NCI-H2171 treated with DMSO at 0.1 percent for 48 hours (cell line): ENCODE measurements at places on chromosomes 11 and 22.

DNA sequence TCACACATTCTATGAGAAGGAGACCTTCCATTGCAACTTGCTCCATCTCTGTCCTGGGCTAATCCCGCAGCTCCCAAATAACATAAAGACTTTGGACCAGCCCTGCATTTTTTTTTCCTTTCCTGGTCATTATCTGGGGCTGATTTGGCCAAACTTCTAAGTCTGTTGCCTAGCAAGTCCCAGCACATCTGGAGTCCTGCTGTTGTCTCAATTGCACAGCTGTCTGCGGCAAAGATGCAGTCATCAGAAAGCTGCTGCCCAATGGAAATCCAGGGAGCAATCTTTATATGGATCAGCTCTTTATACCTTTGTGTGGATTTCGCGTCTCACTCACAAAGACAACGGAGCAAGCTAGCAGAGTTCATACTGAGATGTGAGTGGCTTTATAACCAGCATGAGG, 105.9 kb downstream of the NXPE2 start:
- DNase-seq = no peak

- peak; percentile 45 for DNase-seq
Measured at GRCh38 chr11:113531575-113532451, 56.6 kb upstream of the DRD2 start.

GRCh38 chr11:59267196-59267595, 54.5 kb upstream of the MPEG1 start:
- DNase-seq = no peak

DNA sequence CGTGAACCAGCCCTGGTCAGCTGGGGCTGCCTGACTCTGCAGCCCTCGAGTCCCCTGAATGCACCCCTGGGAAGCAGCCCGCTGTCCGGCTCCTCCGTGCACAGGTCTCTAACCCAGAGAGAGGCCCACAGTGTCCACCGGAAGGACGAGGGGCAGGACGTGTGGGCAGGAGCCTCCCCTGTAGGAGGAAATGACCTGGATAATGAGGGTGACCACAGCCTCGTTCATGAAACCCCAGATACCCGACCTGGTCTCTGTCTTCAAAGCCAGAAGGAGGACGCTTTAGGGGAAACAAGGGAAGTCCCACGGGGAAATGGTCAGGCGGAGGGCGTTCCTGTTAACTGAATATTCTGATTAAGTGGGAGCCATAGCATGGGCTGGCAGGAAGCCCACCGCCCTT, 23.3 kb downstream of the LIF start:
- no peak for DNase-seq

DNA sequence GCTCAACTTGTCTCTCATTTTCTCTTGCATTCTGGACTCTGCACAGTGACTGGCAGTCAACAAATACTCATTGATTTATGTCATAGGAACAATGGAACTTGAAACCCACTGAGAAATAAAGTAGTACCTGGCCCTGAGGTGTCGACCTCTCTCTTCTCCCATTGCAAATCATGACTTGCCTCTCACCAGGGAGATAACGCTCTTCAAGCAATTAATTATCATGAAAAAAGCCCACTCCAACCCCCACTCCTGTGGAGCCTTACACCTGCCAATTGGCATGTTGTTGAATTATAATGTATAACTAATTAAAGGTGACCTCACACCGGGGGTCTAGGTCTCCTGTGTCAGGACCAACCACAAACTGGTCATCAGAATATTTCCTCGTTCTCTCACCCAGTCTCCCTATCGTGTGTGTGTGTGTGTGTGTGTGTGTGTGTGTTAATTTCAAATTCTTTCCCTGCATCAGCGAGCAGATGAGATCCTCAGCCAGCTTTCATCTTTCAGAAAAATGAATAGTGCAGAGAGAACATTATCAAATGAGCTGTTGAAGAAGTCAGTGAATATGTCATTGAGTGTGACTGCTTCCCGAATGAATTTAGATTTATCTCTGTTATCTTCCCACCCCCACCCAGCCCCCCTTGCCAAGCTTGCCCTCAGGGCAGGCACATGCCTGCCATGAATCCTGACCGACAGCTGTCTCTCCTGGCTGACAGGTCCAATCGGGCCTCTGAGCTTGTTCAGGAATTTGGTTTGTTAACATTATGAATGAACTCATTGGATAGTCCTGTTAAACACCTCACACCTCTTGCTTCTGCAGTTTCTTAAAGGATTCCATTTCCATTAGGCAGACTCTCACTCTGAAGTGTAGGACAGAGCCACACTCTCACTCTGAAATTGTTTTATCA, 357.4 kb downstream of the INSC start:
- DNase-seq = no peak

DNA sequence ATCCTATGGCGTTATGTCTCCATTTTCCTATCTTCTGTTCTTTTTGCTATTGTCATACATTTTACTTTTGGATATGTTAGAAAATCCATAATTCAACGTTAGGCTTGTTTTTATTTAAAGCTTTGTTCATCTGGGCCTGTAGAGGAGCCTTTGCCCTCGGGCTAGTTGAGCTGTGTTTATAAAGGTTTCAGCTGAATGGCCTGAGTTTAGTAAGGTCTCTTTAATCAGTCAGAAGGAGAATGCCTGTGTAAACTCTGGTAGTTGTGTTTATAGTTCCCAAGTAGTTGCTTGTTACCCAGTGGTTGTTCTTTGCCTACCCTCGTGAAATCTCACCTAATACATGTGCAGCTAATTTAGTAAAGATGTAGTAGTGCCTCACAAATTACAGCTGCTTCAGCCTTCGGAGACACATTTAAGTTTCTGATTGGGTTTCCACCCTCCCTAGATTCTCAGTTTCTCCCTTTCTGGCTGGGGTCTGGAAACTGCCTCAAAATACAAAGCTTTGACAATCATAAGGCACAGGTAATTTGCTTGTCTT, 33.1 kb downstream of the MTMR3 start:
- no peak for DNase-seq

GRCh38 chr11:122102426-122102825, 13.6 kb downstream of the BLID start:
- no peak for DNase-seq

DNA sequence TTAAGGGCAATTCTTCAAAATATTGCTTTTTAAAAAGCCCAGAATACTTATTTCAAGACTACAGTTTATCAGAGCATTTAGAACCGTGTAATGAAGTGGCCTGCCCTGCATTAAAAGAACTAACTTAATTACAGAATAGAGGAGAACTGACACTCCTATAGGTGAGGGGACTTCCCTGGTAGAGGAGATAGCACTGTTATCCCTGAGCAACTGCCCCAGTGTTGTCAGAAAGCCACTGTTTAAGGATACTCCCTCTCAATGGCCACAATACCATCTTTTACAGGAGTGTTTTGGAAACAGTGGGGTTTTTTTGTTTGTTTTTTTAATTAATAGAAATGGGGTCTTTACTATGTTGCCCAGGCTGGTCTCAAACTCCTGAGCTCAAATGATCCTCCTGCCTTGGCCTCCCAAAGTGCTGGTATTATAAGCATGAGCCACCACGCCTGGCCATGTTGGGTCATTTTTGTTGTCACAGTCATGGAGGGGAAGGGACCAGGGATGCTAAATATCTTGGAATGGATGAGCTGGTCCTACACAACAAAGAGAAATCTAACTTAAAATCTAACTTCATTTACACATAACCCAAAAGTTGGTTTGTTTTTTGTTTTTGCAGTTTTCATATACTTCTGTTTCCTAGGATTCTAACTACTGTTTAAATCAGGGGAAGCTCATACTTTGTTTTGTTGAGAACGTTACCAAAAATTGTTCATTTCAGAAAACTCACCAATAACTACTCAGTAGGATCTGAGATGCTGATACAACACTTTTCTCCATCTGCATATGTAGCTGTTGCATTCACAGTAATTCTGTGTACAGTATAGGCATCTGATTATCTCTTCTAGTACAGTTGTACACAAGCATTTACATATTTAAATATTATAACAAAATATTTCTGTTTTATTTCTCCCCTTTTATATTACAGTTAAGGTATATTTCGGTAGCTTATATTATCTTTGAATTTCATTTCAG, 8.1 kb downstream of the RPL27A start:
- no peak for DNase-seq

- DNase-seq = peak; percentile 46
Measured at GRCh38 chr11:12066799-12067508, 43.4 kb upstream of the MICAL2 start.

GRCh38 chr11:11967669-11968510, 40.5 kb downstream of the DKK3 start:
- no peak for DNase-seq

- no peak for DNase-seq
Measured at GRCh38 chr22:36381513-36382128, 6.1 kb downstream of the MYH9 start.

DNA sequence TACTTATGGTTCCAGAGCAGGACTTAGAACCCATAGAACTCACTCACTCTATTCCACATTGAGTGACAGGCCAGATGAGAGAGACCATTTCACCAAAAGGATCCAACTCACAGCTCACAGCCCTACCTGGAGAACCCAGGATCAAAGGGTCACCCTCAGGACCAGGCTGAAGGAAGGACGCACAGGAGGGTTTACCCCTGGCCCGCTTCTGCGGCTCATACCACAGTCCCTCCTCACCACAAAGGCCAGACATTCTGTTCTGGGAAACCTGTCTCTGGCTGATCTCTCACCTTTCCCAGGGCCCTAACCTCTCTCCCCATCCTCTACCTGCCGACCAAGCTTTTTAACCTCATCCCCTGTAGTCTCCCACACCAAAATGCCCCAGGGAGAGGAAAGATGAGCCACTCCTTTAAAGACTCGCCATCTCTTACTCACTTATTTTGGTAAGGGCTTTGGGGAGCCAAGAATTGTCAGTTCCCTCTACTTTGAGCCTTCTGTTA, 4.7 kb downstream of the FOSL1 start:
- no peak for DNase-seq

DNA sequence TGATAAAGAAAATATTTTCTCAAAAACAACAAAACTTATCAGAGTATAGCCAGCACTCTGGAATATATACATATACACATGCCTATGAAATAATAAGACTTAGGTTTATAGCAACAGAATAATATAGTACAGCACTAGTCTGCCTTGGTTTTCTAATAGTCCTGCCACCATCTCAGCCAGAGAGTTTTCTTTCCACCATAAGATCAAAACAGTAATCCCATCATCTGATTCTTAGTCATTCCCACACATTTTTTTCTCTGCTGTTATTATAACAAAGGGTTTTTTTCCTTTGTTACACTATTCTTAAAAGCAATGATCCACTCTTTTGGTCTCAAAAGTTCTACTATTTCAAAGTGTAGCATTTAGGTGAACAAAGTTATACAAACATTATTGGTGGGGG, 15.1 kb downstream of the MTMR2 start:
- DNase-seq = no peak

DNA sequence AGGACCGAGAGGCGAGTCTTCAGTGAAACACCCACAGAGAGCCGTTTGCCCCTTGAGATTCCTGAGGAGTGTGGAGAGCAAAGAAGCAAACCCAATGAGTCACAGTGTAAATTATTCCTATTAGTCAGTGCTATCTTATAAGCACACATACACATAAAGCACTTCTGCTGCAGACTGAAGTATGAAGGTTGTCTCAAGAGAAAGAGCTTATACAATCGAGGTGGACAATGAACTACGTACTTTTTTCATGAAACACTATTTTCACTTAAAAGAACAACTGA, 37.3 kb downstream of the GALNT18 start:
- no peak for DNase-seq

DNA sequence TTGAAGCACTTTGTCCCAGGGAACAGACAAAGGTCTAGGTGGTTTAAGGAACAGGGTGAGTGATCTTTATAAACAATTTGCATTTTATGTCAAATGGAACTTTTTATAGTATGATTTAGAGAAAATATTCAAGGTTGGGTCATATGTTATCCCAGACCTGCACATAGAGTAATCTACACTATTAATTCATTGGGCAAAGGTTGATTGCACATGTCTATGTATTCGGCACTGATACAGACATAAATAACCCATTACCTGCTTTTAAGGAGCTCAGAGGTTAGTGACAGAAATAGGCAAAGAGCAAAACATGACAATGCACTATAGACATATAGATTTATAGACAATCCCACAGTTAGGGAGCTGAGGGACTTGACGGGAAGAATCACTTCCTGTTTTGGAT, 141.5 kb upstream of the UBASH3B start:
- no peak for DNase-seq

DNA sequence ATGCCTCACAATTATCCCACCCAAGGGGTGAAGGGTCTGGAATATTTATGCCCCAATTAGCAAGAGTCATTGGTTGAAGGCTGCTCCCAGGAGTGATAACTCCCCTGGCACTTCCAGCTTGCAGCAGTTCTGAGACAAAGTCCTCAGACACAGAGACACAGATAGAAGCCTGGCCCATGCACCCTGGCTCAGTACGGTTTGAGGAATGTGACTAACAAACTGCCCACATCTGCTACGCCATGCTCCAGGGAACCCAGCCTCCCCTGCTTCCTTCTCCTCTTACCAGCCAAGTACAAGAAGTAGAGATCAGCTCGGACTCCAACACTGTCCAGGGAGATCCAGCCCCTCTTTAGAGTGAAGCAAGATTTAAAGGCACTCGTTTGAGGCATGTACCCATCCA, 48.5 kb upstream of the BMAL1 start:
- no peak for DNase-seq

DNA sequence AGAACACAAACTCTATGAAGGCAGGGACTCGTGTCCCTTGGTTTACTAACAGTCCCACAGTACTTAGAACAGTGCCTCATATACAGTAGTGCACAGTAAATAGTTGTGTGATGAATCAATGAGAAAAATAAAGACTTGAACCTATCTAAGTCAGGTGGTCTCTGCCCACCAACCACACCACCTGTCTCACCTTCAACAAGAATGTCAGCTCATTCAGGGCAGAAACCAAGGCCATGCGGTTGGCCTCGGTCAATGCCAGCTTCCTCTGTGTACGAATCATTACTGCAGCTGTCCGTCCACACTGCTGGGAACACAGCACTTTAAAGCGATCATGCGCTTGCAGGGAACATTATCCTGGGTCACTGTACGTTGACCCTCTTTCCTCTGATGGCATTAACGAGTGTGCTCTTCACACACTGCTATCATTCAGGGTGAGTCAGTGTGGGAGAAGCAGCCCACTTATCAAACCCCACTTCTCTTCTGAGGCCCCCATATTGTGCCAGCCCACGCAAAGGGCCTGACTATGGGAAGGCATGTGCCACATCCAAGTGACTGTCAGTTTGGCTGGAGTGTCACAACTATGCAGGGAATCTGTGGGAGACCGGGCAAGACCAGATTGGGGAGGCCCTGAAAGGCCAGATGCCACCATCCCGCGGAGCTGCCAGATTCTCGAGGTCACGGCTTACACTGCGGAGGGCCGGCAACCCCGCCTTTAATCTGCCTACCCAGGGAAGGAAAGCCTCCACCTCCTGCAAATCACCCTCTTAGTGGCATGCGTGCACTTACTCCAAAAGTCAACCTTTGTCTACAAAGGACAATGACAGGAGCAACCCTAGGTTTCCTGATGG, 36.1 kb downstream of the LARGE1 start:
- DNase-seq = no peak
